Stimulated activated CD4-positive, alpha-beta T cell treated with anti-CD3 and anti-CD28 coated beads, Interleukin-1b, Interleukin-23, amount 100 ng/mL, for 1 hour (primary cell): ENCODE measurements at places on chromosomes 3 and 15.
A peak's percentile ranks its signal among the peaks of the same experiment; 100 is the strongest.

DNA sequence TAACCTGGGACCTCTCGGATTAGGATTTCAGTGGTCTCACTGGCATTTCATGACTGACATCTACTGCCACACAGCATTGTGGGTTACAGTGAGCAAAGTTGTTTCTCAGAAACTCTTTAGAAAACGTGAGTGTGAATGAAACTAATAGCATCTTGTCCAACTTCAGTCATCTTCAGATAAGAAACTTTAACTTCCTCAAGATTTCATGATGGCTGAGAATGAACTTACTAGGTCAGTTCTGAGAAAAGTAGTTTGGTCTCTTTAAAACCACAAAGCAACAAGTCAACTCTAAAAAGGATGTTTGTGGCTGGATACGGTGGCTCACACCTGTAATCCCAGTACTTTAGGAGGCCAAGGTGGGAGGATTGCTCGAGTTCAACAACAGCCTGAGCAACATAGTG lies 14.2 kb upstream of the HOMER2 start:
- DNase-seq: no peak

GRCh38 chr15:70400766-70401541 lies 303.2 kb upstream of the TLE3 start:
- no peak for DNase-seq

GRCh38 chr3:193970773-193971206 lies 165.2 kb upstream of the HES1 start:
- DNase-seq: no peak

GRCh38 chr3:107411779-107412178 lies 34.5 kb downstream of the CCDC54 start:
- no peak for DNase-seq

- DNase-seq: peak; percentile 51
Measured at GRCh38 chr3:115146418-115147328, at the start of gene ZBTB20. Gene ZBTB20, minus strand, starts transcription at chr3:115147288.

DNA sequence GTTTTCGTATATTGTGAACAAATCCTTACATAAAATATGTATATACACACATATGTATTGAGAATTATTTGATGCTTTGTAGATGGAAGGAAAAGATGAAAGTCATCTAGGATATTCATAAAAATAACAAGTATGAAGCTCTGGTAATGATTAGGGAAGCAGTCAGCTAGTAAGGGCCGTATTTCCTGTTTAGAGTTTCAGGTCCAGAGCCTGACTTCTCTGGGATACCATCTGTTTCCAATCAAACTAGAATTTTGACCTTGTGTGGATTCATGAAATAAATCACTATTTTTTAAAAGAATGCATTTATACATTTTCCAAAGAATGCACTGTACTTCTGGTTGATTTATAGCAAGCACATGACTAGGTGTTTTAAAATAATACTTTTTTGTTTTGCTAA lies 156.1 kb upstream of the CGNL1 start:
- no peak for DNase-seq

- DNase-seq: peak; percentile 22
Measured at GRCh38 chr15:90219421-90220141, 14.2 kb downstream of the CIB1 start.

- DNase-seq: no peak
Measured at GRCh38 chr3:188350961-188351360, 197.0 kb downstream of the LPP start.

- DNase-seq: no peak
Measured at GRCh38 chr15:39252134-39252470, 328.8 kb upstream of the THBS1 start.

GRCh38 chr3:106425026-106425425 lies 556.2 kb upstream of the CBLB start:
- DNase-seq: no peak

- no peak for DNase-seq
Measured at GRCh38 chr15:40248006-40248783, 9.3 kb downstream of the PAK6 start.

GRCh38 chr3:58559586-58559985 lies 17.6 kb downstream of the FAM107A start:
- no peak for DNase-seq

GRCh38 chr3:13219902-13220296 lies 146.7 kb upstream of the IQSEC1 start:
- DNase-seq: no peak

DNA sequence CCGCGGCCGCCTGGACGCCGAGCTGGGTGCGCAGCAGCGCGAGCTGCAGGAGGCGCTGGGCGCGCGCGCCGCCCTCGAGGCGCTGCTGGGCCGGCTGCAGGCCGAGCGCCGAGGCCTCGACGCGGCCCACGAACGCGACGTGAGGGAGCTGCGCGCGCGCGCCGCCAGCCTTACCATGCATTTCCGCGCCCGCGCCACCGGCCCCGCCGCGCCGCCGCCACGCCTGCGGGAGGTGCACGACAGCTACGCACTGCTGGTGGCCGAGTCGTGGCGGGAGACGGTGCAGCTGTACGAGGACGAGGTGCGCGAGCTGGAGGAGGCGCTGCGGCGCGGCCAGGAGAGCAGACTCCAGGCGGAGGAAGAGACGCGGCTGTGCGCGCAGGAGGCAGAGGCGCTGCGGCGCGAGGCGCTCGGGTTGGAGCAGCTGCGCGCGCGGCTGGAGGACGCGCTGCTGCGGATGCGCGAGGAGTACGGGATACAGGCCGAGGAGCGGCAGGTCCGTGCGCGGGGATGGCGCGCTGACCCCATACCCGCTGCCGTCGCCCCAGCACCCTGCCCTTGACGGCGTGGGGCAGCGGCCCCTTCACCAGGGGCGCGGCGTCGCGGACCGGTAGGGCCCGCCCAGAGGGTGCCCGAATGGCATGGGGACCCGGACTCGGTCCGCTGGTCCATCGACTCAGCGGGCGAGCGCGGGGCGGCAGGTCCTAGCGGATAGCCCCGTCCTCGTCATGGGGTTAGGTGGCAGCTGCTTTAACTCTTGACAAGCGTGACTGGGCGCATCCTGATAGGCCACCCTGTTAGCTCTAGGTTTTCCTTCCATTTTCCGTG lies 848 bp downstream of the SYNM start:
- DNase-seq: no peak

GRCh38 chr15:81813215-81813614 lies 232.6 kb downstream of the MEX3B start:
- DNase-seq: no peak

DNA sequence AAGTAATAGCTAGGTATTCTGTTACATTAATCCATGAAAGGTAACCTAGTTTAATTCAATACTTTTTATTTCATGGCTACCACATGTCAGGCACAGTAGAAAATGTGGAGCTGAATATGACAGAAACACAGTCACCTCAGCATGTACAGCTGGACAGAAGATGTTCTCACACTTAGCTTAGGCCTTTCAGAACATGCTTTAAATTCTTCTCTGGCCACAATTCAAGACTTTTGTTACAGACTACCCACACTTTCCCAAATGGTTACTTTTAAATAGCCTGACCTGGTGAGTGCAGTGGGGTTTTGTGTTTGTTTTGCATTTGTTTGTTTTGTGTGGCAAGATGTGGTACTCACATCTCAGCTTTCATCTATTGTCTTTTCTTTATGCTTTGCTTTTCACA lies 1079.5 kb downstream of the IGSF11 start:
- DNase-seq: no peak

GRCh38 chr3:25962255-25962654 lies 172.4 kb downstream of the OXSM start:
- no peak for DNase-seq

- DNase-seq: no peak
Measured at GRCh38 chr15:60477164-60477563, 1.8 kb downstream of the ICE2 start.

DNA sequence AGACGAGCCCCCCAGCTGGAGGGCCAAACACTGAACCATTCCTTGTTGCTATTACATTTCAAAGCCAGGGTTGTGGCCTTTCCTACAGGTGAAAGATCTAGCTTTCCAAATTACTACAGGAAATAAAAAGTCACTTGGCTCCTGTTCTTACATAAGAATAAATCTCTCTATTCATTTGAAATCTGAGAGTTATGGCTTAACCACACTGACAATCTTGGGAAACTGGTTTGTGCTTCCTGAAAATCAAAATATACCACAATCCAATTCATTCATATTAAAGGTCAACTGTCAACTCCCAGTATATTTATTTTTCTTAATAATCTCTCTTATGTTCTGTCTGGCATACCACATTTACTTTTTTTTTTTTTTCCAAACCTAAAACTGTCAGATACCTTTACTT lies 103.7 kb upstream of the LMOD3 start:
- no peak for DNase-seq

- DNase-seq: peak; percentile 1
Measured at GRCh38 chr15:25437777-25438600, 835 bp downstream of the UBE3A start.

DNA sequence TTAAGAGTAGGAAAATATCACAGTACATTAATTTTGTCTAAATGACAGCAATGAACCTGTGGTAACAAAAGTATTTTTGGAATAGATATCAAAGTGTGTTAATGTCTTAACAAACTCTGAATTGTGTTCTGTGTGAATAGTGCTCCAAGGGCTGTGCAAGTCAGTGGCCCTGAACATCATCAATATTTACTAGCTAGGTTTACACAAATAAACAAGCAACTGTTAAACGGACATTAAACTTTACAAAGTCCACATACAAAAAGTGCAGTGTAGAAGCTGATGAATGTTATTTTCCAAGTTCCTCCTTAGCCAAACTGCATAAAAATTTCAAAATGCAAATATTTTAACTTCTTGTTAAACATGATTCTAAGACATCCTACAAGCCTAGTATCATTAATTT lies 2.1 kb upstream of the GTF2A2 start:
- DNase-seq: no peak

- DNase-seq: no peak
Measured at GRCh38 chr3:149089395-149089794, 3.1 kb upstream of the HLTF start.
